ENCODE measurements at places on chromosomes 2 and 18.

DNA sequence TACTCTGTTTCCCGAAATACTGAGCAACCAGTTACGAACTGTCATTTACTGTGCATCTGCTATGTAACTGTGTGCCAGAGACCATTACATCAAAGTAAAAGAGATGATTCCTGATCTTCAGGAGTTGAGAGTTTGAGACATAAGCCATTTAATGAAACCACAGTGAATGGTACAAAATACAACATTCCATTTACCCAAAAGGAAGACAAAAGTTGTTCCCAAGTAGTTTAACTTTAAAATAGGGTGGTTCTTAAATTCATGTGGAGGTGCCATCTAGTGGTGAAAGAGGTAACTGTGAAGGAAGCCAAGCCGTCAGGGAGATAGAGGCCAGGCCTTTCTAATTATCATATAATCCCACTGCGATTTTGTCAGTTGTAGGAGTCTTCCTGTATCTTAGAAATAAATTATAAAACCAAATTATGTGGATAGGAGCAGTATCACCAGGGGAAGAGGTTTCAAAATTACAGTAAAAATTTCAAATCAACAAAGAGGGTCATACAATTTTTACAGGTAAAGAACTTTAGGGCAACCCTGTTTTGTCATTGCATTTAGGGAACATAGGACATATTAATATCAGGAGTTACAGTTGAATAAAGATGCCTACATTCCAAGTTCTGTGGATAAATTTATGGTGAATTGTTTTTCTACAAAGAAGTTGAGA, 67.7 kb downstream of the EPAS1 start:
- DNase-seq: peak; percentile 12

- DNase-seq: no peak
These were observed 26.1 kb upstream of the PDIA6 start for GRCh38 chr2:10838734-10839133.

GRCh38 chr2:224220586-224221255, 181.2 kb downstream of the FAM124B start:
- DNase-seq: no peak

DNA sequence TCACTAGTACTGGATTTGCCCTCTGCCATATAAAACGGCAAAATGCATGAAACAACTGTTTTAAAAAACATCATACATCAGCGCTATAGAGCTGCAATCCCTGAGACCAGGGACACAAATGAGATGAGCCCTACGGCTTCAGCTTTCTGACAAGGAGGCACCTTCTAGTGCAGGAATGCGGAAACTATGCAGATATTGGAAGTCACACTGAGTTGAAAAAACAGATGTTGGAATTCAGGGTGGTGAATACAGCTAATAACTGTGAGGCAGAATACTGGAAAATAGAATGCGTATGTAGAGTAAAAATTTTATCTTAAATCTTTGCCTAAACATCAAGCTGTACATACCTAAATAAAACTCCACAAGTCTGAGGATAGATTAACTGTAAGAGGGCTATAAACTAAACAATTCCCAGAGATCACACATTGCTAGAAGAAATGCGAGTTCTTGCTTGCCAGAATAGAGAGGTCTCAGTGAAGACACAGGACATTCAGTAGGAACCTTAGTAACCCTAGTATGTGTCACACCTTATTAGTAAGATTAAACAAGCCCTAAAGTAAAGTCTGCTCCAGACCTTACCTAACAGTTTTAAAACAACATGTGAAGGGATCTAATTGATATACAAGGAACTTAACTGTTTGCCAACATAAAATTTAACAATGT, 541.4 kb upstream of the DDX18 start:
- DNase-seq: no peak

- no peak for DNase-seq
These were observed 42.1 kb upstream of the DSG1 start for GRCh38 chr18:31275722-31276463.

GRCh38 chr2:145599756-145600155, 1079.8 kb upstream of the ZEB2 start:
- no peak for DNase-seq

DNA sequence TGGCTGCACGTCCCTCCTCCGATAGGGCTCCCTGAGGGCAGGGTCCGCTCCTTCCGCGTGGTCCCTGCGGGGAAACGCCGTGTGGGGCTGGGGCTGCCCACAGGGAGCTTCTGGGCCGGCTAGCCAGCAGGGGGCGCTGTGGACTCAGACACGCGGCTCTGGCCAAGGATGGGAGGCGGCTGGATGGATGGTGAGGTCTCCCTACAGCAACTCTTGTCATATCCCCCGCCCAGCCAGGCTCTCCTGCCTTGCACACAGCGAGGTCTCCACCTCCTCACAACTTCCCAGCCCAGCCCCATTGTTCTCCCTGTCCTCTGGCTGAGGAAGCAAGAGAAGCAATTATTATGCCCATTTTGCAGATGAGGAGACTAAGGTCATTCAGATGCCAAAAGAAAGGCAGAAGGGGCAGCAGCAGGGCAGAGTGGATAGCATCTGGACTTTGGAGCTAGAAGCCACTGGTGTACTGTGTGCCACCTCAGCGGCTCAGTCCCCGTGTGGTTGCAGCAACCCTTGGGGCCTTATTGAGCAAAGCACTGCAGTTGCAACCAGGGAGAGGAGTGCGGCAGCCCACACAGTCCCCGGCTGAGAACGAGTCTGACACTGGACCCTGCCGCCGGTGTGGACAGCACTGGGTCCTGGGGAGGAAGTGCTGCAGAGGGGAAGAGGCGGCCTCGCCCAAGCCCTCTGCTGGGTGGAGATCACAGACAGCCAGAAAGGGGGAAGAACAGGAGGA, 99.0 kb downstream of the ZFP36L2 start:
- peak; percentile 89 for DNase-seq

- DNase-seq: no peak
These were observed 347.5 kb downstream of the METTL4 start for GRCh38 chr18:2223849-2224248.

GRCh38 chr2:139721411-139721995, 941.3 kb upstream of the NXPH2 start:
- DNase-seq: no peak

GRCh38 chr18:63949068-63949737, at the start of gene HMSD:
TSS of gene HMSD (plus strand) at chr18:63949301. CDS start at chr18:63953456, 4,155 bp downstream.
- peak; percentile 58 for DNase-seq

DNA sequence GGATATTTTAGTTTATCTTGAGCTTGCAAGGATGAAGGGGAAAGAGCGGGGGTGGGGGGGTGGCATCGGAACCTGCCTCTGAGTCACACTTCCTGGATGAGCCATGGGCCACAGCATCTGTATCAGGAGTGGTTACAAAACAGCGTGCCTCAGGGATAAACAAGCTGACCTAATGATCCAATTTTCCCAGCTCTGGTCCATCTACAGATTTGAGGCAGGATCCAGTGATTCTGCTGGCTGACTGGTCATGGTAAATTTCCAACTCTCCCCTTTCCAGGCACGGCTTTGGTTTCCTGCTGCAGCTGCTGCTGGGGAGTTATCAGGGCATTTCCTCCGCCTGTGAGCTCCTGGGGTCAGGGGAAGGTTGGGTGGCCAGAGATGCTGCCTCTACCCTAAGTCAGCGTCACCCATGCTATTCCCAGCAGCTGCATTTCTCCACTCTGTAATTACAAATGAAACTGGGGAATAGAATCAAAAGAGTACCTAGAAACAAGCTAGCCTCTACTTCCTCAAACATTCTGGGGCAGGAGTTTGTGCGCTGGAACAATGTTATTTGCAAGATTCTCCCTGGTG, 4.7 kb upstream of the HPCAL1 start:
- no peak for DNase-seq

GRCh38 chr2:219611866-219612576, 14.4 kb downstream of the STK11IP start:
- DNase-seq: no peak

- peak; percentile 14 for DNase-seq
These were observed 447 bp downstream of the TRAF3IP1 start for GRCh38 chr2:238320648-238321281.

DNA sequence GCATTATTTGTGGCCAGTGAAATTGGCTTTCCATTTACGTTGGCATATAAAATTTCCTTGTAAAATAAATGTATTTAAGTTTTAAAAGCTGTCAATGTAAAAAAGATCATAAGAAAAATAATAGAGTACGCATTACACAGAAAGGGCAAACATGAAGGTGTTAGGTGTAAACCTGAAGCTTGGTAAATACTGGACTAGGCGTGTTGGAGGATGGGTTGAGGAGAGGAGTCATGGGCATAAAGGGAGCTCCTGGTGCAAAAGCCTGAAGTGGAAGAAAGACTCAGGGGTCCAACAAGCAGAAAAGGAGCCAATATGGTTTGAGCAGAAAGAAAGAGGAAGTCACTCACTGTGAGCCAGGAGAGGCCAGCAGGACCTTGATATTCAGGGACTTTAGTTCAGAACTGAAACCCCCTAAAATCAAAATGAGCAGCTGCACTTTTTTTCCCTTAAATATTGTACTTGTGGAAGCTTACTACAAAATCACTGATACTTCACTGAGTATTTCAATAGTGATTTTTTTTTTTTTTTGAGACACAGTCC, 24.4 kb downstream of the SP5 start:
- no peak for DNase-seq

DNA sequence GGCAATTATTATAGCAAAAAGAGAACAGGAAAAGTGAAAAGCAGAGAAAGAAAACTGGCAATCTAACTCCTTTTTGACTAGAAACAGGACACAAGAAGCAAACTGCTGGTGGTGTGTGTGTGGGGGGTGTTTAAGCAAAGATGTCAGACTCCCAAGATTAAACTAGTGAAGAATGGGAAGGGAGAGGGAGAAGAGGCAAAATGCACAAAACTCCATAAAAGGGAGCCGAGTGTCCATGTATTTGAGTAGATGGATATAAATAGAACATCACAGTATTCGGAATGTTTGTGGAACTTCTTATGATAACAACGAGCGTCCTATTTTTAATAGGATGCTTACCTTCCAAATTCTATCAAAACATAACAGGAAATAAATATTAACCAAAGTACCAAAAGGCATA, 179.8 kb upstream of the TRIB2 start:
- DNase-seq: no peak

DNA sequence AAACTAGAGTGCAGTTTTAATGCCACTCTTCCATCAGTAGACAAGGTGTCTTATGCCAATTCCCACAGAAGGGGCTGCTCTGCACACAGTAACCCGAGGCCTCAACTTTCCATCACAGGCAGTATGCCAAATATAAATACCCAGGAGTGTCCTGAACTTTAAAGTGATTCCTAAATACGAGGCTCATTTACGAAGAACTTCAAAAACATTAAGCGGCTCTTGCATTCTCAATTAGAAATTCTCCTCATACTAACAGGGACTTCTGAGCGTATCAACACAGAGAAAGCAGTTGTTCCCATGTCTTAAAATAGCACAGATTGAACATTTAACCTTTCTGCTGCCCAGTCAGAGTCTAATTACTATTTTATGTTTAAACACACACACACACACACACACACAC, 638.6 kb downstream of the ERBB4 start:
- DNase-seq: no peak

GRCh38 chr2:106028192-106028591, 165.9 kb downstream of the UXS1 start:
- DNase-seq: no peak
